Umbilical cord (tissue), 2 donors: ENCODE measurements at places on chromosomes 3 and 15. TPM values are rescaled to one million over a fixed set of nuclear protein-coding genes. Genes with fewer than 3 reads are reported as not detected.
A peak's percentile ranks its signal among the peaks of the same experiment; 100 is the strongest.

DNA sequence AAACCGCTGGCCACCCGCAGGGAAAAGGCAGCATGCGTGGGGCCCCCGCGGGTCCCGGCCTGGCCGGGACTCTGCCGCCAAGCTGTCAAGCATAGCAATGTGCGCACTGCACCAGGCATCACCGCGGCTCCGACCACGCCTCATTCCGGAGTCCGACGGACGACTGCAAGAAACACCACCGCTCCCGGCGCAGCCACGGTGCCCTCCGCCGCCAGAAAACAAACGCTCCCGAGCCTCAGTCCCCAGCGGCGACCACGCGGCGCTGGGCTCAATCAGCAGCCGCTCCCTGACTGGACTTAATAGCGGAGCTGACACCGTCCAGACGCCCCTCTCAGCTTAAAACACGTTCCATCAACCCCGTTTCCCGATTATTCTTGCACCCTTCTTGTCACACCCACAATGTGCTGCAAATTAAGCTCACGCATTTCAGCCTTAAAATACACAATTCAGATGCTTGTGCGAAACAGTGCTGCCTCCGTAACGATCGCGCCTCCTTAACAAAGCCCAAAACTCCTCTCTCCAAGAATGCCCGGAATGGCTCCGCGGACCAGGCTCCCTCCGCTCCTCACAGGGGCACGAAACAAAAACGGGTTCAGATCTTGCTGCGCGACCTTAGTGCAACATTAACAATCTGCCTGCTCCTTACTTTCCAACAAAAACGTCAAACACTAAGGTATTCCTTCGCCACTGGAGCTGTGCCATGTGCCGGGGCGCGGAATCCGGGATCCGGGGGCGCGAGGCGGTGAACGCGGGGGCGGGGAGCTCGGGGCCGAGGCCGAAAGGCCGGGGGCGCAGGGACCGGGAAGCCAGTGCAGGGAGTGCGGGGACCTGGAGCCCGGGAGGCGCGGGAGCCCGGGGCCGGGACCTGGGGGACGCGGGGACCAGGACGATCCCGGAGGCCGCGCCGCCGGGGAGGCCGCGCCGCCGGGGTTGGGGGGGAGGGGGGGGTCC is 655 bp downstream of the CYFIP1 start:
- peak; percentile 54 for DNase-seq

- no peak for DNase-seq
These were observed 3.0 kb downstream of the TRPM1 start for GRCh38 chr15:31098491-31098917.

GRCh38 chr3:128493570-128494366 is 767 bp upstream of the GATA2 start:
- DNase-seq: no peak

DNA sequence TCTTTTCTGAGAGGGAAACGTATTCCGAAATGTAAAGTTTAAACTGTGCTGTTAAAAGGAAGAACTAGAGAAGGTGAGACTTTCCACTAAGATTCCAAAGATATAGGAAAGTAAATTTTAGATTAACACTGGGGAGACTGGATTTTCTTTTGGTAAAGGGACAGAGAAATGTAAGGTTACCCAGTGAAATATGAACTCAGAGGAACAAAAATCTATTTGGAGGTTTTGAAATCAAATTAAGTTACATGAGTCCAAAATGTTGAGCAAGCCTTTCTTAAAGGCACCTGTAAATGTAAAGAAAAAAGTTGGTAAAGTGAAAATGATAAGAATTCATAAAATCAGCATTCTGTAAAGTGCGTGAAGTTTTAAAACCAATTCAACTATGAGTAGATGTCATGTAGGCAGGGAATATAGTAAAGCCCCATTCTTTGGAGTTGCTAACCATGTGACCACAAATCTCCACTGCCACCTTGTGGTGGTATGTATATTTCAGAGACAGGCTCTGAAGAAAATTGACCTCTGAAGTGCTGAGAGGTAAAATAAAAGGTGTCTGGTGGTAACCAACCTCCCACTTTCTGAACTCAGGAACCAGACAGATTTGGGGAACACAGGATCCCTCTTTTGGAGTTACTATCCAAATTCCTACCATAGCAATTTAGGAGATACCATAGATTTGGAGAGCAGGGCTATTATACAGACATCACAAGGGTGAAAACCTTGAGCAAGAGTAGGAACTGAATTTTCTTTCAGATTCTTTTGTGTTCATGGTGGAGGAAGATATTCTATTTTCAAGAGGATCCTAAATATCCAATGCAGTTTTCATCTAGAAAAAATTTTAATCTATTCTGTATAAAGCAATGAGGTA is 215.3 kb downstream of the ROBO2 start:
- DNase-seq: peak; percentile 70

DNA sequence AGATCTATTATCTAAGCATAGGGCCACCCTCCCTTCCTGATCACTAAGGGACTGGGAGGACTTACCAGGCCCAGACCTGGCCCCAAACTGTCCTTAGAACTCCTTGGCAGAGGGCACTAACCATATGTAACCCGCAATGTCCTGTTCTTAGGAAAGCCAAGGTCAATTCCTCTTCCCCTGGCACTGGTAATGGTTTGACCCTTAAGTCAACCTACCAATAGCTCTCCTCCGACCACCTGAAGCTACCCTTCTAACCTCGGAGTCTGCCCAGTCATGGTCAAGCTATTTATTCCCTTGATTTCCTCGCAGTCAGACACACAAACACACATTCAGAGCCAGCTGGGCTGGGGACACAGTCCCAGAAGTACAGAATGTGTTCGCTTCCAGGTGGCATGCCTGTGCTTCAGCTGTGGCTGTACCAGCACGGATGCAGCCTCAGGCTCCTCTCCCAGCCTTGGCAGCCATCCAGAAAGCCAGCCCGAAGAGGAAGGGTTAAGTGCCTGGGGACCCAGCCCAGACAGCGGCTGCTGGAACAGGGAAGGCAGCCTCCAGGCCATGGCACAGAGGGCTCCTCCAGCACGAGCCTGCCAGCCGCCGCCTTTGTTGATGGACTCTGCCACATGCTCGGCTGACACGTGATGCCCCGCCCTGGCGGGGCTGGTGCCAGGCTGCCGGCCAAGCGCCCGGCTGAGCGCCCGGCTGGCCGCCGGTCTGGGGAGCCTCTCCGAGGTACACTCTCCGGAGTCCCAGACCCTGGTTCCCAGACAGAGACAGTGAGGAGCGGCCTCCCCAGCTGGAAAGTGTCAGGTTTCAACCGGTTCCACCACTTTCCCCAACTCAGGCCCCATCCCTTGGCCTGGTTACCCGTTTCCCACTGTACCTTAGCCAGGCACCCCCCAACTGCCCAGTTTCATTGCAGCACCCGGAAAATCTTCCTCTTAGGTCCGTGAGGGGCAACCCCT is 5.5 kb downstream of the BMF start:
- peak; percentile 94 for DNase-seq

PCLAF gene
- total RNA-seq: 9.1 TPM

ITPKA gene
- 24.1 TPM for total RNA-seq
